GM12878 (cell line): ENCODE measurements at places on chromosomes 3 and 15.

DNA sequence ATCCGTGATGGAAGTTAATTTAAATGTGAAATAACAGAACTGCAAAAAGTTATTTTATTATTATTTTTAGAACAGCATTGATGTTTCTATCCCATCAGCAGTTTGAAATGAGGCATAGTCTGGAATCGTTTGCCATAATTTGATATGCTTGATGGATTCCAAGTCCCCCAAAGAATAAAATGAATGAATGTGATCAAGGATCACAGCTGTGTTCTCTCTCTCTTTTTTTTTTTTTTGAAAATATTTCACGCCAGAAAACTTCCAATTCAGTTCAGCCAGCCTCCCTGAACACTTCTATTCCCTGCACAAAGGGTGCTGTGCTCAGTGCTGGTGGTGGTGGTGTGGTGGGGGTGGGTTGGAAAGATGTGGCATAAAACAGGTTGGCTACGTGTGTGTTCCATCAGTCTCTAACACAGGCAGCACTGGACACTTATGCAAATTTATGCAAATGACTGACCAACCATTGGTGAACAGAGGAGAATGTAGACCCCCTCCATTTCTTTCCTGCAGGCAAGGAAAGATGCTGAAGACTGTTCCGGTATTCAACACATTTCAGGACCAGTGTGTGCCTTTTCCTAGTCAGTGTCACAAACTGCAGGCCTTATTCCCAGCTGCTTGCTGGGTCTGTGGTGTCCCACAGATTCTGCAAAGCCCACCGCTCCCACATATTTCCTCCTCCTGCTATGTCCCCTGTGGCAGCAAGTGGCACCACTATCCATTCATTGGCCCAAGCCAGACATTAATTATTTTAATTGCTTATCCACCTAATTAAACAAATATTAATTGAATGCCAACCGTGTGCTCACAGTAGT is 10.6 kb downstream of the ARNT2 start:
- no peaks in the 10 kb centered on the region for H3K4me1 ChIP-seq
- H3K27me3 ChIP-seq, result no peaks in the 10 kb centered on the region
- DNase-seq, result no peak
- H3K36me3 ChIP-seq, result no peaks in the 10 kb centered on the region
- no peak overlapping the region for H3K27ac ChIP-seq

DNA sequence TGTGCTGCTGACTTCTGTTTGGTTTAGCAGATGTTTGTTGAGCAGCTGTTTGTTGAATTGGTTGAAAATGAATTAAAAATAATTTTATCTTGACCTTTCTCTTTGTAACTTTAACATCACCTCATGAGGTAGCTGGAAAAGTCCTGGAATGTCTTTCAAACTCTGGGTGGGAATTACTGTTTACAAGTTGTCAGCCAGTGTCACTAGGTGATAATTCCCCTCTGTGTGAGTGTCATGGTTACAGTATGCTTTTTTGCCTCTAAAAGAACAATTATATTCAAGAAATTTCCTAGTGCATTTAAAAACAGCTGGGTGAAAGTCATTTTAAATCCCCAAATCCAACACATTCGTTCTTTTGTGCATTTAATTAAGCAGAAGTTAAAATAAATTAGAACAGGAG is 113.2 kb downstream of the PTPRG start:
- no peaks in the 10 kb centered on the region for H3K4me1 ChIP-seq
- no peaks in the 10 kb centered on the region for H3K36me3 ChIP-seq
- H3K27ac ChIP-seq, result no peak overlapping the region

GRCh38 chr15:69143756-69144436 is 16.5 kb upstream of the GLCE start:
- no peaks in the 10 kb centered on the region for H3K4me1 ChIP-seq
- no peaks in the 10 kb centered on the region for H3K27me3 ChIP-seq
- H3K36me3 ChIP-seq, result no peaks in the 10 kb centered on the region
- no peak overlapping the region for H3K27ac ChIP-seq
- no peak overlapping the region for H3K4me3 ChIP-seq

DNA sequence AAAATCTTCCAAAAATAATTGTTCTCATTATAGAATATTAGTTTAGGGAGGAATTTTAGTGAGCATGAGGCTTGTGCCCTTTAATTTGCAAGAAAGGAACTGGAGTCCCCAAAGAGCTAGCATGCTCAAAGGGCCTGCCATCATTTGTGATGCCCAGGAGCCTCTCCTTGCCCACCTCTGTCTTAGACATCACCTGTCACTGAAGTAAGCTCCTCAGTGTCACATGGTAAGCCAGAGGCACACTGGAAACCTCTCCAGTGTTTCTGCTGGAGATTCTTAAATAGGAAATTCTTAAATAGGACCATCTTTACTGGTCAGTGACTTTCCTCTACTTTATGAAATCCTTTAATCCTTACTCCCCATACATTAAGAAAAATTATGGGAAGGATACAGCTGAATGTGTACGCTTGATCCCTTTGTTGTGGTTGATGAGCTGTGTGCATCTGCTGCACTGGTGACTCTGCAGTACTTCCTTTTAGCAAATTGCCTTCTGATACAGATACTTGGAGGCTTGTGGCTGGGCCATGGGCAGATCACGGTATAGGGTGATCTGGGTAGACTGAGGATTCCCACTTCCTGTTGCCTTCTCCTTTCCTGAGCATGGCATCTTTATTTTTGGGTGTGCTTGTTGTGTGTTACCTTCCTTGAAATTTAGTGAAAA is 197.4 kb downstream of the KLHL25 start:
- no peak for DNase-seq
- H3K4me1 ChIP-seq, result no peaks in the 10 kb centered on the region
- H3K27ac ChIP-seq, result no peak overlapping the region
- peaks cover 4% of the 10 kb centered on the region; the same call in 1 of the 2 replicates for H3K36me3 ChIP-seq

DNA sequence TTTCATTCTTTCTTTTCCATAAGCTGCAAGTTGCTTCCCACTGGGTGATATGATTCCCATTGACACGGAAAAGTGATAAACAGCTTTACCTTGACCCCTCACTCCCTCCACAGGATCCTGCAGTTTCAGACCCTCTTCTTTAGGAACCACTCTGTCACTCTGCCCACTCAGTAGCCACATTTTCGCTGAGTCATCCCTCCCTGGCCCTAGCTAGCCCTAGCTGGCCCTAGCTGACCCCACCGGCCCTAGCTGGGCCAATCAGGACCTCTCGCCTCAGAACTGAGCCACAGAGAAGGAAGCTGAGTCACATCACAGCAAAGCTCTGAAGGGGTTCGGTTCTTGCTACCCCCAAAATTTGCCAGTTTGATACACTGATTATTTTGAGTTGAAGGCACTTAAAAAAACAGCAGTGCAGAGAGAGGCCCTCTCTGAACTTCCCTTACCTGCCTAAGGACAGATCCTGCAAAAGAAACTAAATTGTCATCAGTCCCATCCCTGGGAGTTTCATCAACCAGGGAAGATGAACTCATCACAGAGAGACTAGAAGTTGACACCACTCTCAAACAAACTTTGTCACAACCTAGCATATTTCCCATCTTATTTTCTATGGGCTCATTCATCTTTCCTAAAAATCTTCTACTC is 233.5 kb upstream of the PROK2 start:
- H3K36me3 ChIP-seq, result no peaks in the 10 kb centered on the region
- H3K4me3 ChIP-seq, result no peak overlapping the region
- no peak overlapping the region for H3K27ac ChIP-seq
- no peaks in the 10 kb centered on the region for H3K27me3 ChIP-seq
- H3K4me1 ChIP-seq, result peaks cover 14% of the 10 kb centered on the region

DNA sequence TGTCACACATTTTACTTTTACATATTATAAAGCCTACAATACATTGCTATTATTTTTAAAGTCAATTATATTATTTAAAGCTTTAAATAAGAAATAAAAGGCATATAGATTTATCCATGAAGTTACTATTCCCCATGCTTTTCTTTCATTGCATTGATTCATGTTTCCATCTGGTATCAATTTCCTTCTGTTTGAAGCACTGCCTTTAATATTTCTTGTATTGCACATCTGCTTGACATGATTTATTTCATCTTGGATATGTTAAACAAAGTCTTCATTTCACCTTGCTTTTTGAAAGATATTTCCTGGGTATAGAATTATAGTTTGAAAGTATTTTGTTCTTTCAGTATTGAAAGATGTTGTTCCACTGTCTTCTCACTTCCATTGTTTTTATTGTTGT is 174.3 kb upstream of the MBNL1 start:
- no peak for DNase-seq
- no peak overlapping the region for H3K27ac ChIP-seq
- H3K4me3 ChIP-seq, result no peak overlapping the region
- no peaks in the 10 kb centered on the region for H3K36me3 ChIP-seq
- H3K27me3 ChIP-seq, result no peaks in the 10 kb centered on the region
- H3K4me1 ChIP-seq, result no peaks in the 10 kb centered on the region

GRCh38 chr15:70190965-70191364 is 93.2 kb upstream of the TLE3 start:
- peaks cover 2% of the 10 kb centered on the region; the same call in 1 of the 2 replicates for H3K27me3 ChIP-seq
- no peak overlapping the region for H3K4me3 ChIP-seq
- no peak overlapping the region for H3K27ac ChIP-seq
- no peaks in the 10 kb centered on the region for H3K4me1 ChIP-seq
